ENCODE measurements at places on chromosomes 16 and 17.

GRCh38 chr17:36992701-36993100, 43.9 kb downstream of the AATF start:
- DNase-seq, result no peak

- no peak for DNase-seq
Observed at GRCh38 chr17:49106321-49107210, 26.0 kb upstream of the B4GALNT2 start.

GRCh38 chr17:40218006-40218739, 931 bp upstream of the WIPF2 start:
- no peak for DNase-seq

DNA sequence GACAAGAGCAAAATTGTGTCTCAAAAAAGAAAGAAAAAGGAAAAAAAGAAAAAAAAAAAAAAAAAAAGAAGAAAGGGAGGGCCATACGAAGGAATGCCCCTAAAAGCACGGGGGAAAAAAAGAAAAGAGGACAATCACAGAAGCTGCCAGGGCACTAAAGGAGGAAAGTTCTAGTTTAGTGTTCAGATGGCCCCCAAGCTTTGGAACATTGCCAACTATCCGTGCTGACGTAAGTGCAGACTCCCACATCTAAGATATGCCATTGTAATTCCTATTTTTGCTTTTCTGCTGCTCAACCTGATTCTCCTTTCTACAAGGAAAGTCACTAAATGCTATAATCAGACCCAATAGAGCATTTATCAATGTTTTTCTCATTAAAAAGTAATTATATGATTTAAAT, 842.1 kb downstream of the KCNJ2 start:
- no peak for DNase-seq

GRCh38 chr17:20206591-20206990, 197.4 kb downstream of the SPECC1 start:
- DNase-seq, result no peak

DNA sequence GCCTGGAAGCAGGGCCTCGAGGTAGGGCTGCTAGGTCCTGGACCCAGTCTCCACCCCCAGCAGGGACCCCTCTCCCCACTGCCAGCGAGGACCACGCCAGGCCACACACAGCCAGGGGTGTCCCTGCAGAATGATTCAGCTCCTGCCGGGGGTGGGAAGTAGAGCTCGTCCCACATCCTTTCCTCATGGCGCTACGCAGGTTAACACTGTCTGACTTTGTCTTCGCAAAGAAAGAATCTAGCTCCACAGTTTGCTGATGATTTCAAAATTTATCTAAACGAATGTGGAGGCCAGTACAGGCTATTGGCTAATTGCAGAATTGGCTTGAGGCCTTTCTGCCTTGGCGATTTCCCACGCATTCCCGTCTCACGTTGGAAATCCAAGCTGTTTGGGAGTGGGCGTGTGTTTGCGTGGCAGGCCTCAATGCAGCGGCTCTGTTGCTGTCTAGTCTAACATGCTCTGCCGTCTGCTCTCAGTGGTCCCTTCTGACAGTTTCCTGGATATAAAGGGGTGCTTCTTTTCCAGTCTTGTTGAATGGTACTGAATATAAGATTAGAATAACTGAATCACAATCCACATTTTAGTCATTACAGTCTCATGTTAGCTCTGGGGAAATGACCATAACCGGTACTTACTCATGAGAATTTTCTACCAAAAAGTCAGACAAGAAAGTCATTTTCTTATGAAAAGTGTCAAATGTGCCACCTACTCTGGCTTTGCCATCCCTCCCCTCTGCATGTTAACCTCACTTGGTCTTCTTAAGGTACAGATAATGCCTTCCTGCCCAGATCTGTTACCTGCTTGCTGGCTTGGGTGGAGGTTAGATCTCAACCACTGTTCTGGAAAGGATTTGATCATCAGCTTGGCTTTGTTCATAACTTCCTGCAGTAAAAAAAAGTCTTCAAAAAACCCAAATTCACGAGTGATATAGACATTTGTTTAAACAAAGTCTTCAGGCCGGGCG, 252.4 kb downstream of the NTN1 start:
- no peak for DNase-seq

DNA sequence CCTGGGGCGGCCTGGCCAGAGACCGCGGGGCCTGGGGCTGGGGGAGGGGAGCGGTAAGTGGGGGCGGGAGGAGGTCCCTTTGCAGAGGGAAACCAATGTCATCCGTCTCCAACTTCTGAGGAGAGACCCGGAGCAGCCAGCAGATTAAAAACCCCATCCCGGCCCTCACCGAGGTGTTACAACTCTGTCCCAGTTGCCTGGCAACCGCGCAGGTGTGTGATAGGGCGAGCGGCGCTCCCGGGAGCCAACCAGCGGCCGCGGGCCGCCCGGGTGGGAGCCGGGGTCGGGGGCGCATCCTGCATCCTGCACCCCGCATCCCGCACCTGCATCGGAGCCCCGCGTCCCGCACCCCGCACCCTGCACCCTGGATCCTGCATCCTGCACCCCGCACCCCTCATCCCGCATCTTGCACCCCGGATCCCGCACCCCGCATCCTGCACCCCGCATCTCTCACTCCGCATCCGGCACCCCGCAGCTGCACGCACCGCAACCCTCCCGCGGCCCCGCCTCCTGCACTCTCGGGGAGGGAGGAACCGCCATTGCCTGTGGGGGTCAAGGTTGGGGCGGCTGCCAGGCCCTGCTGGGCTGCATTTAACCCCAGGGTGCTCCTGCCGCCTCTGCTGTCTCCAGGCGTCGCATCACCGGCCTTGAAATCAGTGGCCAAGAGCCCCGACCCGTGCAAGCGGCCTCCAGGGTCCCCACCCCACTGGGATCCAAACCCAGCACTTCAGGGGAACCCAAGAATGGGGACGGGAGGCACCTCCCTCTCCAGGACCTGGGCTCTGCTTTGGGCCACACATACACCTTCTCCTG, 47.3 kb downstream of the RTN4RL1 start:
- DNase-seq, result no peak

DNA sequence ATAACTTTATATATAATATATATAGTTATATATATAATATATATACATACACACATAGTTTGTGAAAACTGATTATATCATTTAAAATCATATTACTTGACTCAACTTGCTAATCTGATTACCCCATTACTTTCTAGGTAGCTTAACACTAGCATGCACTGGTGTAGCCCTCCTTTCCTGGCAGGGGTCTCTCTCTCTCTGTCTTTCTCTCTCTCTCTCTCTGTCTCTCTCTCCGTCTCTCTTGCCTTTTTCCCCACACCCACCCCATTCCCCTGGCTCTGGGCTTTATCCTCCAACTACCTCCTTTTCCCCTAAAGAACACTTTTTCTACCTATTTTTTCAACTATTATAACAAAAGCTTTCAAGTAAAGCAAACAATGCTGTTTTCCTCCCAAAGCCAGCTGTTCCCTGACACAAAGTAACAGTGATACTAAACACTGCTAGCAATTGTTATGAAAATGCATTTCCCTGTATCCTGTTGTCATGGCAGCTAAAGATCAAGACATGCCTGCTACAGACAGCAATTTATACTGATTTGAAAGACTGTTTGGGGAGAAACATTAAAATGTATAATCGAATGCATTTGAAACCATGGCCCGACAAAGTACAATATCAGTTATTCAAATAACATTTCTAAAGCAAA, 89.4 kb downstream of the CHD9NB start:
- no peak for DNase-seq

DNA sequence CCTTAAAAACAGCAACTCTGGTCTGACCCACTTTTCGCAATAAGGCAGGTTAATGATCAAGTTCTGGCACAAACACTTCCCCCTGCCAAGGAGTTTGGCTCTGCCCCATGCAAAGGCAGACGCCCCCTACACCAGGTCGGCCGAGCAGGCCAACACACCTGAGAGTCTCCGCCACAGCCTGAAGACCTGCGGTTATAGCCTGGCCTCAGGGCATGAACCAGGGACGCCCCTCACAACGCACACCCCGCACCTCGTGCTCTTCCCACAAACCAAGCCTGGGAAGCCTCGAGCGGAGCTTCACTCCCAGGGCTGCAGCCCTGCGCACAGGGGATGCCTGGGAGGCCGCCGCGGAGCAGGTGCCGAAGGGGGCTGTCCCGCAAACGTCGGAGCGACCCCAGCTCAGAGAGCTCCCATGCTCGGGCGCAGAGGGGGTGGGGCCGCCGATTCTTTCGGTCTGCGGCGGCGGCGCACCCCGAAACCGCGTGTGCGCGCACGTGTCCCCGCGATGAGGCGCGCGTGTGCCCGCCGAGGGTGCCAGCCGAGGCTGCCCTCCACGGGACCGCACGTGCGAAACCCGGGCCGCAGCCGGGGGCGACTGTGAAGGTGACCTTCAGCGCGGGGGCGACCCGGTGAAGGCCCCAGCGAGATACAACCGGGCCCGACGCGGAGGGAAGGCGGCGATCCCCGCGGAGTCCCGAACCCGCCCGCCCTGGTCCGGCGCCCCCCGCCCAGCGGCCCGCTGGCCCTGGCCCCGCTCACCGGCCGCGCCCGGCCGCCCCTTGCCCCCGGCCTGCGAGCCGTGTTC, 559 bp downstream of the CLUH start:
- no peak for DNase-seq

DNA sequence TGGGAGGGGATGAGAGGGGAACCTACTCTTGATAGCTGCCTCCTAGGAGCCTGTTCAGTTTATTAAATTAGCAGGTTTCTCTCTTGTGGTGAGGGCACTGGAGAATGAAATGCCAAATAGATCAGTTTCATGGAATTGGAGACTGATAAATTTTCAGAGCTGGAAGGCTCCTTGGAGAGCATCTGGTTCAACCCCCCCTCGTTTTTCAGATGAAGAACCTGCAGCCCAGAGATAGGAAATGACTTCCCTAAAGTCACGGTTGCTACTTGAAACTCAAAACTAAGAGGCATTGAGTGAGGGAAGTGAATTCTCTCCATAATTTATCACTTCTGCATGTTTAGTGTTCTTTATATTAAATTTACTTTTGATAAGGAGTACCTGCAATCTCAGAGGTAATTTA, 366.0 kb upstream of the CCL2 start:
- DNase-seq, result no peak

DNA sequence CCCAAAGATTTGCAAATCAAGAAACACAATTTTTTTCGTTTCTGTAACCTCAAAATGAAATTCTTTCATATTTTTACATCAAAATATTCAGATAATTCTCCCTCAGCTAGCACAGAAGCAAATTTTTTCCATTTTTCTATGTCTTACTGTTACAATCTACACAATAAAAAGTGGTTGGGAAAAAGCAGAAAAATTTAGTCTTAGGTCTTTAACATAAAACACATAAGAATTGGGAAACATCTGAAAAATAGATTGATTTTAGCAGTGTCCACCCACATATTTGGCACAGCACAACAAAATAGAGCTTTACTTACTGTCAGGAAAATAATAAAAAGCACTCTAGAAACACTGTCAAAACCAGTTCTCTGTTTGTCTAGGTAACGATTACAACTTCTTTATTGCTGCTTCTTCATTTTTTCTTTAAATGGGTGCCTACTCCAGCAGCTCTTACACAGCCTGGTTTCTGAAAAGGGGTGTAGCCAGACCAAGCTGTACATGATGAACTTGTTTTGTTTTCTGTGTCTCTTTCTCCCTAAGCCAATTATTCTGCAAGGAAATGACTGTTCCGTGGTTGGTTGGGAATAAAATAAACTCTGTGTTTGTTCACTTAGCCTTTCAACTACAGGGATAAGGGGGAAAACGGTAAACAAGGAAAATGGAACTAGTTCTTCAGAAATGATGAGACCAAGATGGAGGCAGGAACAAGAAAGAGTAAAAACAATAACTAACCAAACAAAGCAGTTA, at the start of gene ABCA6:
ABCA6 (minus strand) TSS at position 465 of the 744 bp plus-strand sequence. CDS start 1,192 bp downstream, outside the sequence.
- DNase-seq, result no peak

GRCh38 chr17:1056761-1057160, 59.8 kb downstream of the TIMM22 start:
- no peak for DNase-seq

- DNase-seq, result no peak
Observed at GRCh38 chr16:85640254-85640558, 27.1 kb downstream of the GSE1 start.

GRCh38 chr17:49996121-49996494, 1.1 kb upstream of the DLX3 start:
- DNase-seq, result no peak

DNA sequence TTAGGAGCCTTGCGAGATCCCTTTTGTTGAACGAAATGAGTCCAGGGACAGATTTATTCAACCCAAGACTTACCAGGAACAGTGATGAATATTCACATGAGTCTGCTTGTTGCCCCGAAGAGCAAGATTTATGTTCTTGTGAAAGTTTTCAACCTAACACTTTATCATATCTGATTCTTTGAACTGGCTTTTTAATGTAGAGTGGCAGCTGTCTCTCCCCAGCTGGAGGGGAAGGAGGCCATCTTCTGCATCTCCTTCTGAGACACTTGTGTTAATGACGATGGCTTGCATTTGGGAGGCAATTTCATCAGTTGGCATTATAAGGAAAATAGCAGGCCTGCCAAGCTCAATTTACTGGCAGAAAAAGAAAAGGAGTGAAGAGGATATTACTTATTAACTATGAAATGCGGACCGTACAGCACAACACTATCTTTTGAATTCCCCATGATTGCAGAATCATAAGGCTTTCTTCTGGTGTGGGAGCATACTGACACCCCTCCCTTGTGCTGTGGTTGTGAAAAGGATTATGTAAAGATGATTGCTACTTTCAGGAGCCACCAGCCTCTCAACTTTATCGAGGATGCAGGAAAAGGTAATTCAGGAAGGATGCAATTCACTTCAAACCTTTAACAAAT, 35.7 kb downstream of the SMARCE1 start:
- DNase-seq, result no peak

- DNase-seq, result no peak
Observed at GRCh38 chr17:51185763-51186332, 19.6 kb downstream of the NME2 start.

DNA sequence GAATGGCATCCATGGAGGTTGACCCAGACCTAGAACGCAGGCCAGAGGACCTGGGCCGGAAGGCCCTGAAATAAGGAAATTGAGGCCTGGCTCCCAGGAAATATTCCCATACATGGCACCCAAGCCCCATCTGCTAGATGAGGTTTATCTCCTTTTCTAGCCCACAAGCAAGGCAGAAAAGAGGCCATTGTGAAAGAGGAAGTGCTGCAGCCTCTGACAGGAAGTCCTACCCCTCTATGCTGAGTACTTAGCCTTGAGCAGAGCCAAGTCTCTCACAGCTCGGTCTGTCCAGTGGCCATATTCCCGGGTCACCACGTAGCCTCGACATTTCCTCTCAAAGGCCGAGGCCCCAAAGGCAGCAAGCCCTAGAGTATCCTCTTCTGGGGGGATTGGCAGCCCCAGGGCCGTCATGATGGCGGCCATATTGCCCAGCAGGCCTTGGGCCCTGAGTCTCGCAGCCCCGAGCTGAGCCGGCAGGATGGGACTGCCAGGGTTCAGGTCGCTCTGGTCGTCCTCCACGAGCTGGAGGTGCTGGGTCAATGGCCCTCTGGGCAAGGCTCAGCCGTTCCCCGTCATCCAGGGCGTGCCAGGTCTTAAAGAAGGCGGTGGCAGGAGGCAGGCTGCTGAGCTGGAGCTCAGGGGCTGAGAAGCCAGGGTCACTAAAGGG, 7.8 kb downstream of the CTF1 start:
- DNase-seq, result no peak

DNA sequence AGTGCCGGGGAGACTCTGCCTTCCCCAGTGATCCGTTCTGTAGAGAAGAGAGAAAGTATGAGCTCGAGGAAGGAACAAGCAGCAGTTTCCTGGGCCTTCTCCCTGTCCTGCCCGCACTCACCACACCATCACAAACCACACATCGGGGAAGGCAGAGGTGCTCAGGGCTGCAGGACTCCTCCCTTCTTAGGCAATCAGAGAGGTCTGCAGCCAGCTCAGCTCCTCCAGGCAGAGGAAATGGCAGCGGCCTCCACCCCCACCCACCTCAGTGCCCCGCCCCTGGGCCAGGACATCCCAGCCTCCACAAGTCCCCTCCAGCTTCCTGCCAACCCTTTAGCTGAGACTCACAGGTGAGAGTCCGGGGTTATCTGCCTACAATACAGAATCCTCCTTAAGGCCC, 2.0 kb downstream of the ZNF319 start:
- no peak for DNase-seq
